ENCODE measurements at places on chromosomes 5 and 9.

GRCh38 chr5:142834504-142834903 is 64.3 kb downstream of the ARHGAP26 start:
- DNase-seq = no peak

- no peak for DNase-seq
These were observed 154.4 kb upstream of the COL5A1 start for GRCh38 chr9:134487066-134487710.

DNA sequence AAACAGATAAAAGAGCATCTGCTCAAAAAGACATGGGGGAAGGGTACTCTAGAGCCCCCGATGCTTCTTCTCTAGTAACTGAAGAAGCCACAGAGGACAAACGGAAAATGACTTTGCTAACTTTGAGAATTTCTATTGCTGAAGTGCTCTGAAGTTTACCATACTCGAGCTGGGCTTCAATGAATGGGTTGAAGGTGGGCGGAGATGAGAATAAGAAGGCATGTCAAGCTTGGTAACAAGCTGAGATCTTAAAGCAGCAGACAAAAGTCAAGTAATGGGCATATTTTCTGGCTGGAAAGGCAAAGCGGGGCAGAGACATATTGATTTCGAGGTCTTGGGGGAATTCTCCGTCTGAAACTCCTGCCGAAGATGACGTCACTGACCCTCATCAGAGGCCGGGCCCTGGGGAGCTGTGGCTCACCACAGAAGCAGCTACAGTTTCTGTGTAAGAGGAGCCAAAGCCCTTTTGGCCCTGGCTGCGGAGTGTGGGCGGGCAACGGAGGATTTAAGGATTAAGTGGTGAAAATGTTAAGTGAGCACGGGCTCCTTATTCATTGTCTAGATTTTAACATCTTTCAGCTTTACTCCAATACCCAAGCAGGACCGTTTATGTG is 115.8 kb upstream of the SLIT3 start:
- DNase-seq = no peak

DNA sequence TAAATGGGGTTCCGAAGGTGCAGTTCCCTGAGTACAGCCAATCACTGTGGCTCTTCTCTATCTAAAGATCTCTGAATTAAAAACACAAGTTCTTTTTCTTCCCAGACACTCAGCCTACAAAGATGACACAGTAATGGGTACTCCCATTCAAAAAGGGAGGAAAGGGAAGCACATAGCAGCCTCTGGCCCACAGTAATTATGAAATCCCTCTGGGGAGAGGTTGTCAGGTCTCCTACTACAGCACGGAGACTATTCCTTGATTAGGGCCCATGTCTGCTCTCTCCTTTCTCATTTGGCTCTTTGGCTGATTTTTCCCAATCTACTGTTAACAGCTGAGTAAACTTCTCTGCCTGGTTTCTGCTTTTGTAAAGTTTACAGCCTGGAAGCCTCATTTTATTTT is 62.0 kb upstream of the RANBP3L start:
- no peak for DNase-seq

GRCh38 chr5:152990649-152991048 is 499.8 kb upstream of the GRIA1 start:
- peak; percentile 14 for DNase-seq

- no peak for DNase-seq
These were observed 31.1 kb upstream of the MAMDC2 start for GRCh38 chr9:70012569-70012968.

- peak; percentile 69 for DNase-seq
These were observed 692 bp downstream of the PSAT1 start for GRCh38 chr9:78297672-78297961.
